ENCODE measurements at places on chromosomes 7 and 10.

DNA sequence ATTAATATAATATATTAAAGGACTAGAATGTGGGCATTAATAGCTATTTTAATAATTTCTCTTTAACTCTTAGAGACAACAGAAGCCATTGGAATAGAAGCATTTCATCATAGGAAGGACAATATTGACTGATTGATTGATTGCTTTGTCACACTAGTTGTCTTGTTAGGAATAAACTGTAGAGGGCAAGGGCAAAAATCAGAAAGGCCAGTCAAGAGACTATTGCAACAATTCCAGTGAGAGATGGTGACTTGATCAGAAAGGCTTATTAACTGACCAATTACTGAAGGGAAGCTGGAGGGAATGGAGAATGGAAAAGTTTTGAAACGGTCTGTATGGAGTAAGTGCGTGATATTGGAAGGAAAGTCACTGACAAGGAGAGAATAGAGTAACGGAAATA is 87.3 kb downstream of the RUNDC3B start:
- DNase-seq = no peak

DNA sequence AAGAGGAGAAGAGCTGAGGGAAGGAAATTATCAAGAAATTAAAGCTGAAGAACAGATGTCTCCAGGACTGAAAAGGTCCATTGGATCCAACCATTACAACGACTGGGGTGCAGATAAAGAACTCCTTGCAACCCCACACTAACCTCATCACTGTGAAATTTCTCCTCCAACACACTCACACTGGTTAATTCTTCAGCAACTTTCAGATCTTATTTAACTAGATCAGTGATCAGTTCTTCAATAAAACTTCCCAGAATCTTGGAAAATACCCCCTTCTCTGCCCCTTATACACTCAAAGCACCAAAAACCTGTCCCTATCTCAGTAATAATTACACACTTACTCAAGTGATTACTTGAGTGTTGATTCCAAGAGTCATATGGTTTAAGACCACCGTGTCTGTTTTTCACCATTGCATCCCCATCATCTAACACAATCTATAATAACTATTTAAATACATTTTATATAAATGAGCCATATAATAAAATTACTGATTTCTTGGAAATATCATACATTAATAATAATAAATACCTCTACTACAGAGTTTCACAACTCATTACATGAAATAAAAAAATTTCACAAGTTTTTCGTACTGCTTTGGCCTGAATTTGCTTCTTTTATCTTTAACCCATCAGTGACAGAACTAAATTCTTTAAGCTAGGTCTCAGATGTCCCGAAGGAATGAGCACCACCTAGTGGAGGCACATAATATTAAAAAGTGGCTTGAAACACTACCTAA is 123.7 kb downstream of the MPP7 start:
- peak; percentile 46 for DNase-seq

DNA sequence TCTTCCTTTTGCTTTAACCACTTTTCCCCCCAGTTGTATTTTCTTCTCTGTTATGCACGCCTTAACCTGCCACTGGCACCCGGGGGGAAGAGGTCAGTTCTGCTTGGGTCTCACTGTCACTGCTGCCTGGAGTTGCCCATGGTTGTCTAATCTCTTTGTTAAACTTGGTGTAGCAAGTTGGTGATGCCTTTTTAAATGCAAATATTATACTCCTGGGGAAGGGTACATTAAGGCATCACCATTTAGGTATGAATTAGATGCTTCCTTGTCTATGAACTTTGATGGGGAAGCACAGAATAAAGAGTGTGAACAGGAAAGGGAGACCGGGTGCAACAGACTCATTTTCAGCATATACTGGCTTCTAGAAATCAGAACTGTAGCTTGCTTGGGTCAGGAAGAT is 9.1 kb upstream of the SORCS3 start:
- no peak for DNase-seq

GRCh38 chr7:150453181-150453580 is 2.8 kb downstream of the GIMAP8 start:
- DNase-seq = no peak

DNA sequence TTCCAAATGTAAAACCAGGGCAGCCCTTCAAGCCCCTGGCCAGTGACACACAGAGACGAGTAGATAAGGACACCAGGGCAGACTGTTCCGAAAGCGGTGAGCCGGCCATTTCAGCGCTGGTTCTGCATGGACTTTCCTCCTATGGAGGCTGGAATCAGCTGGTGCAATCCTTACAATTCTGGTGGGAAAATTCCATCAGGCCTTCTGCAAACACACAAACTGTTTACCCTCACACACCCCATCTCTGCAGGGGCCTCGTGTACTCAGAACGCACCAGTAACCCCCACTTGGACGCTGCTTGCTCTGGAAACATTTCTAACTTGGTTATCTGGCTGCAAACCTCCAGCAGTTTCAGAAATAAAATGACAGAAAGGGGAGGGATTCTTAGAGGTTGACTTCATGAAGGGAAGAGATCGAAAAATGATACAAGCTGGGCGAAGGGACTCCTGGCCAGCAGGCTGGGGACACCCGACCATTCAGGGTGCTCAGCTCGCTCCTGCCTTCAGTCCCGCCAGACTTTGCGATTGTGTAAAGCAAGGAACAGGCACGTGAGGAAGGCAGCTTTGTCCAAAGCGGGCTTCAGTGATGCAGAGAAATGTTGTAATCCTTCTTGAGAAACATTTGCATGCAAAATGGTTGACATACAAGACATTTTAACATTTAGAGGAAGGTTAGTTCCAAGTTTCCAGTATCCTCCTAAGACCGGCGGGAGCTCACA is 19.7 kb upstream of the SHH start:
- DNase-seq = no peak

DNA sequence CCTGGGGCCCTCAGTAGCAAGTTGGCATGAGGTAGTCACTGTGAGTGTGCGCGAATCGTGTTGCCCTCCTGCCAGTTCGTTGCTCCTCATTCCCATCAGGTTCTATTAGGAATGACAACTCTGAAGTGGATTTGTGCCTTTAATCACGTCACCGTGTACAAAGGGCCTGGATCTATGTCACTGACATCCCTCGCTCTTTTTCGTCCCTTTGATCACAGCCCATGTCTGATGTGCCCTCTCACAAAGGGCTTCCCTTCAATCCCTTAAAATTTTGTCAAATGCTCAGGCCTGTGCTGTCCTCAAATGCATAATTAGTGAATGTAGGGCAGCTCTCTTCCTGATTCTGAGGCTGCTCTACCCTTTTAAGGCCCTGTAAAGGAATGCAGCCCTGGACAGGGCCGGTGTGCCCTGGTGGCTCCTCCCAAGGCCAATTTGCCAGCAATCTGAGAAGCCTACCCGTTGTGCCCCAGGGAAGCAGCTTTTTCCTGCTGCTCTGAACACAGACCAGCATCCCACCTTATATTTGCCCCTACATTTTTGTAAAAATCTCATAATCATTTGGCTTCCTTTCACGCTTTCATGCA is 93.6 kb downstream of the TMEM178B start:
- no peak for DNase-seq
